ENCODE measurements at places on chromosomes 6 and 20.

DNA sequence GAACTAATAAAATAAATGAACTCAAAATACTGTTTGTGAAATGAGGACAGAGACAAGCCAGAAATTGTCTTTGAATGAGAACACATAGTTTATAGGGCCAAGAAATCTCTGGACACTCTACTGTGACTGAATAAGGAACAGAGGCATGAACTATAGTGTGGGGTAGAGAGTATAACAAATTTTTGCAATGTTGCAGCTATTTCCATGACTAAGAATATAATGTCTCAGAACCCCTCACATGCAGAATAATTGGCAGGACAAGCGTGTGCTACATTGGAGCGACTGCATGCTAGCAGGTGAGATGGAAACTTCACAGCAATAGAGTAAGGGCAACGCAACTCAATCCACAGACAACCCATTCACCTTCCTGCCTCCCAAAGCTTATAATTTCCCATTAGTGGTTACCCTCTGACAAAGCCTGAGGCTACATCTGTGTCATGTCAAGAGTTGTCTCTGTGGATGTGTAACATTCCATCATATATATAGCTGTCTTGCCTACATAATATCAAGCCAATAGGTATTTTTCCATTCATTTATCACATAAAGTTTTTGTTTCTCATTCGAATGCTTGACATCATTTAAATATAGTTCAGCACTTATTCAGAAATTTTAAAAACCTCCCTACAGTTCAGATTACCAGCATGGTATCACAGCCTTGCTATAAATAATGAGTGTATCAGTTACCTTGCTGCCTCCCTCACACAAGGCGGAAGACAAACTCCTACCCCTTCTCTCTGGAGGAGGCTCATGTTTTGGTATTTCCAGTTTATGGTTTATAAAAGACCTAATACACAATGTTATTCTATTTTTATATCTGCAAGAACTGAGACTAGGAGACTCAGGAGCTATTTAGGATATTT, 47.9 kb upstream of the ECHDC1 start:
- no peaks in the 10 kb centered on the region for H3K27me3 ChIP-seq
- no peaks in the 10 kb centered on the region for H3K36me3 ChIP-seq
- H3K27ac ChIP-seq, result no peak overlapping the region
- H3K4me3 ChIP-seq, result no peak overlapping the region
- DNase-seq, result no peak
- no peaks in the 10 kb centered on the region for H3K4me1 ChIP-seq

DNA sequence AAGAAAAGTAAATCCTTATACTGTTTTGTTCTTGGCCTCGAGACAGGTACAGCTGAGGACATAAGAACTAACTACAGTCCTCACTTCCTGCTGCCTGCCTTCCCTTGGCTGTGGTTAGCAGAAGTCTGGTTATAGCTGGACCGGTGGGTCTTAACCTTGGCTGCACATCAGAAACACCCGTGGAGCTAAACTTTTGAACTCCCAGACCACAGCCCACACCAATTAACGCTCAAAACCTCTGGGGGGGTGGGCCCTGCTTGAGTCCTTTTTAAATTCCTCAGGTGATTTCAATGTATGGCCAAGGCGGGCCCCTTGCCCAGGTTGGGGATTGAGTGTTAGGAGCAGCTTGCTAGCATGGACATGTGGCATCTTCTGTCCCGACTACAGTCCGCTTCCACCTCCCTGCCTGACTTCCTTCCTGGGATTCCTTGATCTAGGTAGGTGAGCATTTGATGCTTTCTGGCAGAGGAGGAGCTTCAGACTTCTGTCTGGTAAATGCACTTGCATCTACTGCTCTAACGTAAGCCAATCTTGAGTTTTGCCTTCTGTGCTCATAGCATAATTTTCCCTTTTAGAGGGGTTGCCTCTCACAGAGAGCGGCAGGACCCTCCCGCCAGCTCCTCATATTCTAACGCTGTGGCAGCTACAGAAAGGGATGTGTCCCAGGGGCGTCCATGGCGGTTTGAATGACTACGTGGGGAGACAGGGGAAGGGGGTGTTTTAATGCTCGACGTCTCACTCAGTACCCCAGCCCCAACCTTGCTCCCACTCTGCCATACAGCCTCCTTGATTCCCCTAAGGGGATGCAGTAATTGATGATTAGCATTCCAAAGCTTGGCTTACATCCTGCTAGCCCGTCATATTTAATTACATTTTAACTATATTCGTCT, 390.1 kb downstream of the ZFAND3 start:
- no peak overlapping the region for H3K4me3 ChIP-seq
- H3K36me3 ChIP-seq, result no peaks in the 10 kb centered on the region
- no peak for DNase-seq
- H3K4me1 ChIP-seq, result peaks cover 14% of the 10 kb centered on the region
- H3K27me3 ChIP-seq, result no peaks in the 10 kb centered on the region

GRCh38 chr20:10468340-10468845, 33.3 kb downstream of the SLX4IP start:
- no peak overlapping the region for H3K4me3 ChIP-seq
- no peaks in the 10 kb centered on the region for H3K36me3 ChIP-seq
- H3K27ac ChIP-seq, result peak overlapping the region; percentile 29
- peaks cover 6% of the 10 kb centered on the region for H3K4me1 ChIP-seq
- DNase-seq, result no peak

GRCh38 chr6:128346569-128346968, 173.8 kb downstream of the PTPRK start:
- peaks cover 29% of the 10 kb centered on the region for H3K4me1 ChIP-seq
- H3K4me3 ChIP-seq, result no peak overlapping the region
- H3K27ac ChIP-seq, result no peak overlapping the region
- no peaks in the 10 kb centered on the region for H3K36me3 ChIP-seq
- DNase-seq, result no peak

DNA sequence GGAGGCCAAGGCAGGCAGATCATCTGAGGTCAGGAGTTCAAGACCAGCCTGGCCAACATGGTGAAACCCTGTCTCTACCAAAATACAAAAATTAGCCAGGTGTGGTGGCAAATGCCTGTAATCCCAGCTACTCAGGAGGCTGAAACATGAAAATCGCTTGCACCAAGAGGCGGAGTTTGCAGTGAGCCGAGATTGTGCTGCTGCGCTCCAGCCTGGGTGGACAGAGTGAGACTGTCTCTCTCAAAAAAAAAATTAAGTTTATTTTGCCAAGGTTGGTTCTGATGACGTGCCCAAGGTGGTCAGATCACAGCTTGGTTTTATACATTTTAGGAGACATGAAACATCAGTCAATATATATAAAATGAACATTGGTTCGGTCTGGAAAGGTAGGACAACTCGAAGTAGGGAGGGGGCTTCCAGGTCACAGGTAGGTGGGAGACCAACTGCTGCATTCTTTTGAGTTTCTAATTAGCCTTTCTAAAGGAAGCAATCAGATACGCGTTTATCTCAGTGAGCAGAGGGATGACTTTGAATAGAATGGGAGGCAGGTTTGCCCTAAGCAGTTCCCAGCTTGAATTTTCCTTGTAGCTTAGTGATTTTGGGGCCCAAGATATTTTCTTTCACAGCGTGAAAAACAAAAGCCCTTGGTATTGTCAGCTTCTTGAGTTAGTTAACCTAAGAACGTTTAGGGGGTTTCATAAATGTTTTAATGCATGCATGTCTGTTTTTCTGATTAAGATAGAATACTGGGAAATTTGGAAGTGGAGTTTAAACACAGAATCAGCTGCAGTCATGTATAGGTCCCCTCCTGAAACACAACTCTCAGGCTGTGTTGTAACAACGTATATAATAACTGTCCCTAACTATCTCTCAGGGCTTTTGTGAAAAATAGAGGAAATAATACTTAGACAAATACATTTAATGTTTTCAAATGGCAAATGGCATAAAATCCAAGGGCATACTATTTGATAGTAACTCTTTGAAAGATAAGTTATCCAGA, 16.7 kb downstream of the ACOT13 start:
- no peaks in the 10 kb centered on the region for H3K4me1 ChIP-seq
- no peak overlapping the region for H3K27ac ChIP-seq
- no peak for DNase-seq
- no peaks in the 10 kb centered on the region for H3K36me3 ChIP-seq
- H3K4me3 ChIP-seq, result no peak overlapping the region

DNA sequence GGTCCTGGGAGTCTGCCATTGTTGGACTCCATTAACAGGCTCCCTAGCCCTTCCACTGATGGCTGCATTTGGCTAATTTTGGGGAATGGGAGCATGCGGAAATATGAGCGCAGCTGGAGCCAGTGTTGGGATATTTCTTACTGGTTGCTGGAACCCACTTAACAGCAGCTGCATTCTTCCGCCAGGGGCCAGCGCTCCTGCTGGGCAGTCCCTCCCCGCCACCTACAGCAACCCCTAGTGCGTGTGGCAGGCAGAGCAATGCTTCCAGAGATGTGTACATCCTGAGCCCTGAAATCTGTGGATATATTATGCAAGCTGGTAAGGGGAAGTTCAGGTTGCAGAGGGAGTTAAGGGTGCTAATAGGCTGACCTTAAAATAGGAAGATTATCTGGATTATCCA, 16.4 kb downstream of the CST8 start:
- DNase-seq, result no peak
- no peak overlapping the region for H3K27ac ChIP-seq
- H3K27me3 ChIP-seq, result no peaks in the 10 kb centered on the region
- no peak overlapping the region for H3K4me3 ChIP-seq

DNA sequence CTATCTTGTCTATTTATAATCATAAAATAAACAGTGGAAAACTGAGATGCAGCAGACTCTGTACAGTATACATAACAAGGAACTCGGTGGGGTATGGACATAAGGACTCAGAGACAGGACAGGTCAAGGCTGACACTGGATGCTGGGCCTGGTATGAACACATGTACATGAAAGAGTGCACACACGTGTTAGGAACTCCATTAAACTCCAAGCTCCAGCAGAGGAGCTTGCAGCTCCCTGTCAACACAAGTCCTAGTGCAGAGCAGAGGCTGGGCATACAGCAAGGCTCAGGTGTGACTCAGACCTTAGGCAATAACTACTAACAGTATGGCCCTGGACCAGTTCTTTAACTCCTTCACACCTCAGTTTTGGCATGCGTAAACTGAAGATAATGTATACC, 17.1 kb downstream of the NAPB start:
- DNase-seq, result no peak
- no peaks in the 10 kb centered on the region for H3K4me1 ChIP-seq
- no peaks in the 10 kb centered on the region for H3K36me3 ChIP-seq
- H3K27ac ChIP-seq, result no peak overlapping the region

DNA sequence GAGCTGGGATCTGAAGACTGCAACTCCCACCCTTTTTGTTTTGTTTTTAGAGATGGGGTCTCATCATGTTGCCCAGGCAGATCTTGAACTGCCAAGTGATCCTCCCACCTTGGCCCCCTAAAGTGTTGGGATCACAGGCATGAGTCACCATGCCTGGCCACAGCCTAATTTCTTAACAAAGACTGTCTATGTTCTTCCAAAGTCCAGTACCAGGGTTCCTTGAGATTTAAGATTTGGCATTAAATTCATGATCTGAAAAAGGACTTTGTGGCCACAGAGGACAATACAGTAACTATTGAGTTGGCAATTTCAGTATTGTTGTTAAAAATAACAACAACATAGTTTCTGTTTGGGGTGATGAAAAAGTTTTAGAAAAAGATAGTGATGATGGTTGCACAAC, 28.7 kb upstream of the BEND3 start:
- H3K27ac ChIP-seq, result no peak overlapping the region
- H3K4me1 ChIP-seq, result no peaks in the 10 kb centered on the region
- H3K27me3 ChIP-seq, result no peaks in the 10 kb centered on the region
- no peak for DNase-seq
- H3K4me3 ChIP-seq, result no peak overlapping the region

DNA sequence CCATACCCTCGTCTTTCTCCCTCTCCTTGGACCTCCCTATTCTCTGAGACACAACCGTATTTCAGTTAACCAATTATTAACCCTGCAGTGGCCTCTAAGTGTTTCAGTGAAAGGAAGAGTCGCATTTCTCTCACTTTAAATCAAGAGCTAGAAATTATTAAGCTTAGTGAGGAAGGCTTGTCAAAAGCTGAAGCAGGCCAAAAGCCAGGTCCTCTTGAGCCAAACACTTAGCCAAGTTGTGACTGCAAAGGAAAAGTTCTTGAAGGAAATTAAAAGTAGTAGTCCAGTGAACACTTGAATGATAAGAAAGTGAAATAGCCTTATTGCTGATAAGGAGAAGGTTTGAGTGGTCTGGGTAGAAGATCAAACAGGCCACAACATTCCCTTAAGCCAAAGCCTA, 58.3 kb downstream of the SNX9 start:
- H3K4me3 ChIP-seq, result no peak overlapping the region
- H3K27ac ChIP-seq, result no peak overlapping the region
- no peaks in the 10 kb centered on the region for H3K36me3 ChIP-seq
- DNase-seq, result no peak
- H3K4me1 ChIP-seq, result no peaks in the 10 kb centered on the region

DNA sequence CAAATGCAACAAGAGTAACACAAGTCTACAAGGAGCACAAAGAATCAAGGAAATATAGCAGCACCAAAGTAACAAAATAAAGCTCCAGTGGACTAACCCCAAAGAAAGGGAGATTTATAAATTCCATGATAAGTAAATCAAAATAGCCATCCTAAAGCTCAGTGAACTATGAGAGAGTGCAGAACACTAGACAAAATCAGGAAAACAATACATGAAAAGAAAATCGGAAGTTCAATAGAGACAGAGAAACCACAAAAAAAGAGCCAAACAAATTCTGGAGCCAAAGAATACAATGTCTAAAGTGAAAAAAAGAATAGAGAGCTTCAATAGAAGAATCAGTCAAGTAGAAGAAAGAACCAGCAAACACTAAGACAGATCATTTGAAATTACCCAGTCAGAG, 247.3 kb upstream of the TENT5A start:
- no peaks in the 10 kb centered on the region for H3K36me3 ChIP-seq
- H3K27me3 ChIP-seq, result no peaks in the 10 kb centered on the region
- H3K4me3 ChIP-seq, result no peak overlapping the region
- H3K27ac ChIP-seq, result no peak overlapping the region

DNA sequence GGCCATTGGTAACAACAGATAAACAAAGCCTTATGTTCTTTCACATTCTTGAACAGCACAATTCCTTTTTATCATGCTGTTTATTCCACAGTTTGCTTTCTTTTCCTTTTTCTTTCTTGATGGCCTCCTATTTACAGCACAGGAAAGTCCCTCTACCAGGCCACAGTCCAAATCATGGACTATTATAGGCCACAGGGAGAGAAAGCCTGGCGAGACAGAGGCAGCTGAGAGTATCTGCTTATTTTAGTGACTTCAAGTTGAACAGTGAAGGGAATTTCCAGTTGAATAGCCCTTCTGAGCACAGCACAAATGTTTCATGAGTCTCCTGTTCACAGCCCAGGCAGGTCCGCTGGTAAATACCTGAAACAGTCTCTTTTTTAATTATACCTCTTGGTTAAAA, 263.7 kb upstream of the ARID1B start:
- no peak overlapping the region for H3K4me3 ChIP-seq
- no peaks in the 10 kb centered on the region for H3K27me3 ChIP-seq
- DNase-seq, result no peak
- H3K27ac ChIP-seq, result no peak overlapping the region
- no peaks in the 10 kb centered on the region for H3K36me3 ChIP-seq
- no peaks in the 10 kb centered on the region for H3K4me1 ChIP-seq

- peak overlapping the region; percentile 51 for H3K27ac ChIP-seq
- no peaks in the 10 kb centered on the region for H3K4me1 ChIP-seq
- no peaks in the 10 kb centered on the region for H3K27me3 ChIP-seq
- H3K4me3 ChIP-seq, result no peak overlapping the region
- no peaks in the 10 kb centered on the region for H3K36me3 ChIP-seq
These were observed 45.4 kb upstream of the CCN6 start for GRCh38 chr6:112008482-112008881.

GRCh38 chr6:40550202-40551101, 36.7 kb downstream of the LRFN2 start:
- no peak overlapping the region for H3K4me3 ChIP-seq
- H3K27me3 ChIP-seq, result no peaks in the 10 kb centered on the region
- peak; percentile 24 for DNase-seq
- H3K27ac ChIP-seq, result no peak overlapping the region
- no peaks in the 10 kb centered on the region for H3K4me1 ChIP-seq
- no peaks in the 10 kb centered on the region for H3K36me3 ChIP-seq
